ENCODE measurements at places on chromosomes 2 and 18.
A peak's percentile ranks its signal among the peaks of the same experiment; 100 is the strongest.

DNA sequence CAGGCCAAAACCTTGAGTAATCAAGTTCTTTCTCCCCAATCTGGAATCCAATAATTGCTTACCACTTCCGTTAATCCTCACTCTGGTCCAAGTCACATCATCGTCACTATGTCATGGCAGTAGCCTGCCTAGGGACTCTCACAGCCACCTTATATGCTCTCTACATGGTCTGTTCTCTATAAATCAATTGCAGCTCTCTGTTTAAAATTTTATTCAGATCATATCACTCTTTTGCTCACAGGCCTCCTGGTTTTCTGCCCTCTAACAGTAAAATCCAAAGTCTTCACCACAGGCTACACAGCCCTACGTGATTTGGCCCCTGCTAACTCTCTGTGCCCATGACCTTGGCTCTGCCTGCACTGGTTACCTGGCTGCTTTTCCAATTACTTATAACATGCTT is 188.7 kb downstream of the STK39 start:
- no peak for DNase-seq

DNA sequence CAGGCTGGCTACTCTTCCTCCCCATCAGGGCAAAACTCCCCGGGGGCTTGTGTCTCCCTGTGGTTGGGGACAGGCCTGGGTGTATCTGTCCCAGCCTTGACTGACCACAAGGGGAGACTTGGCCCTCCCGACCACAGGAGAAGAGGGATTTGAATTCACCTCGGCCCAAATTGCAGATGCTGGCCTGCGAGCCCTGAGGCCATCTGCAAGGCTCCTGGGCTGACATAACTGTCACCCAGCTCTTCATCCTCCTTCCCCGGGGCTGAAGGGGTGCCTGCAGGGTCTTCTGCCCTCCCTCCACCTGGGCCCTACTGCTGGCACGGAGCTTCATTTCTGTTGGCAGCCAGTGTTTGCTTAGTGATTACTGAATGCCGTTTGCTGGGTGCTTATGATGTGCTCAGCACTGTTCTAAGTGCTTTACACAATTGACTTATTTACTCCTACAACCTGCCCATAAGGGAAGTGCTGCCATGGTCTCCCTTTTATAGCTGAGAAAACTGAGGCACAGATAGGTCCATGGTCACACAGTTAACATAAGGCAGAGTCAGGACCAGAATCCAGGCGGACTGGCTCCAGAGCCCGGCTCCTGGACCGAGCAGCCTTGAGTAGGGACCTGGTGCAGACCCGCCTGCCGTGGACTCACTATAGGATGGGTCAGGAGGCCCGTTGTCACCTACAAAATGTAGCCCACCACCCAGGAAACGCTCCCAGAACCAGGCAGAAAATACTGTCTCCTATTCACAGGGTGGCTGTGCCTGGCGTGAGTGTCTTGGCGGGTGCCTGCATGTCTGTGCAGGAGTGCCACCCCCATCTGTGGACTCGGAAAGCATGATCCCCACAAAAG is 18.9 kb downstream of the STEAP3 start:
- DNase-seq, result no peak

- no peak for DNase-seq
These were observed 109.1 kb upstream of the OTOS start for GRCh38 chr2:240249423-240250149.

DNA sequence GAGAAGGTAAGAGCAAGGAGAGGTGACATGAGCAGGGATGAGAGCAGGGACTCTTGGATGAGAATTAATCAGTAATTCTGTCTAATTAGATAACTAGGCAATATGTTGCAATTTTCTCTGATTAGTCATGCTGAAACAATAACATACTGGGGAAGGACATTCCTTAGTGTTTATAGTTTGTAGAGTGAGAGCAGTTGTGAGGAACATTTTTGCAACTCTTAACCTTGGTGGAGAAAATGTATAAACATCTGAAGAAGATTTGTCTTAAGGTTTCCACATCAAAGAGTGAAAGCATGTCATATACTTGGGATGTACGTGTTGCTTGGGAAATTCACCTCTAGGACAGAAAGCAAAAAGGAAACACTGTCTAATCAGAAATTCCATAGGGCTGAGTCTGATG is 955.4 kb upstream of the FANCL start:
- peak; percentile 48 for DNase-seq

DNA sequence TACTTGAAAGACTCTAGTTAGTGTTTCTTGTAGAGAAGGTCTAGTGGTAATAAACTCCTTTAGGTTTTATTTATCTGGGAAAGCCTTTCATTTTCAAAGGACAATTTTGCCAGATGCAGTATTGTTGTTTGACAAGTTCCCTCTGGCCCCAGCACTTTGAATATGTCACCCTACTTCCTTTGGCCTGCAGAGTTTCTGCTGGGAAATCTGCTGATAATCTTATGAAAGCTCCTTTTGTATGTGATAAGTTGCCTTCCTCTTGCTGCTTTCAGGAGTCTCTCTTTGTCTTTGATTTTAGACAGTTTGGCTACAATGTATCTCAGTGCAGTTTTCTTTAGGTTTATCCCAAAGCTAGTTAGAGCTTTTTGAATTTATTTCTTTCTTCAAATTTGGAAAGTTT is 106.2 kb upstream of the L3MBTL4 start:
- no peak for DNase-seq

GRCh38 chr2:121075006-121075551 is 209.9 kb downstream of the TFCP2L1 start:
- peak; percentile 96 for DNase-seq

- DNase-seq, result no peak
These were observed 496.7 kb upstream of the PIK3C3 start for GRCh38 chr18:41458376-41458775.

DNA sequence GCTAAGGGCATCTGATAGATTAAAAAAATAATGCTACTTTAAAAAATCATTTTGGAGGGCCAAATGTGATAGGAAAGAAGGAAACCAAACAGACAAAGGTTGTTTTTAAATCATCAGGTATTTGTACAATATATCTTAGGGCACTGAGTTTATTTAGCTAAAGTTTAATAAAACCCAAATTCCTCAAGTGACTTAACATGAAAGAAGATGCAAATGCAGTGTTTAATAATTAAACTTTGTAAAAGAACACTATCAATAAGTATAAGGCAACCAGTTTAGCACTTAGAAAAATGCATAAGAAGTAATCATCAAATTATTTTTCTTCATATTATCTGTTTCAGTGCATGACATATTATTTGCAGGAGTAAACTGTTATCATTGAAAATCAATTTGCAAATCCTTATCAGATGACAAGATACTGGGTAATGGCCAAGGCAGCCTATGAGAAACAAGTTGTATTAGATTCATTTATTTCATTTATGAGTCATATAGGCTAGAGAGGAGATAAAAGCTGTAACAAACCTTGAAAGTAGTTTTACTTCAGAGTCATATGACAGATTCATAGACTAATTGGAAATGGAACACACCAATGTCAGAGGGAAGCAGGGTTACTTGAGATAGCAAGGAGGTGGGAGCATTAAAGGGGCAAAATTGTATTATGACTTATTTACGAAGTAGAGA is 165.5 kb downstream of the GCA start:
- DNase-seq, result no peak

GRCh38 chr2:50769406-50770181 is 262.3 kb downstream of the NRXN1 start:
- DNase-seq, result no peak

DNA sequence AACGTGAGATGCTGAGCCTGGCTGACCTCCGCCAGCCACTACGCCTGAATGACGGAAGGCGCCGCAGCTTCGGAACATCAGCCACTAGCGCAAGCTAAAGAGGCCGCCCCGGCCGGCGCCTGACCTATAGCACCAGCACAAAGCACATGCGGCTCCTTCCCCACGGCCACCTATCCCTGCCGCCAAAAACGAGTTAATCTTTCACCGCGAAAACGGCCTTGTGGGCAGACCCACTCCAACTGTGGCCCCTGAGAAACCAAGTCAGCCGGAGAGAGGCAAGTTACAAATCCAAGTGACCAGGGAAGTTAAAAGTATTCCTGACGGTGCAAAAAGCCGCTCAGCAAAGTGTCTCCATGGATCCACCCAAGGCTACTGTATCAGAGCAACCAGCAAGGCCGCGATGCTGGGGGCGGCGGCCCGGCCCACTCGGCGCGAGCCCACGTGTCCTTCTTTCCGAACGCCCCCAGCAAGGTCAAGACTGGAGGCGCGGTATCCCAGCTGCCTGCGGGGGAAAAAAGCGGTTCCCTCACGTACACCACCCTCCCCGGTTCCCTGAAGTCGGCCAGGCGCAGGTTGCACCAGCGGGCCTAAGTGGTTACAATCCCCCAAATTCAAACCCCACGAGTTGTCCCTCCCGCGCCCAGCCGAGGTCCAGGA is 575 bp downstream of the HSPD1 start:
- DNase-seq, result peak; percentile 42

DNA sequence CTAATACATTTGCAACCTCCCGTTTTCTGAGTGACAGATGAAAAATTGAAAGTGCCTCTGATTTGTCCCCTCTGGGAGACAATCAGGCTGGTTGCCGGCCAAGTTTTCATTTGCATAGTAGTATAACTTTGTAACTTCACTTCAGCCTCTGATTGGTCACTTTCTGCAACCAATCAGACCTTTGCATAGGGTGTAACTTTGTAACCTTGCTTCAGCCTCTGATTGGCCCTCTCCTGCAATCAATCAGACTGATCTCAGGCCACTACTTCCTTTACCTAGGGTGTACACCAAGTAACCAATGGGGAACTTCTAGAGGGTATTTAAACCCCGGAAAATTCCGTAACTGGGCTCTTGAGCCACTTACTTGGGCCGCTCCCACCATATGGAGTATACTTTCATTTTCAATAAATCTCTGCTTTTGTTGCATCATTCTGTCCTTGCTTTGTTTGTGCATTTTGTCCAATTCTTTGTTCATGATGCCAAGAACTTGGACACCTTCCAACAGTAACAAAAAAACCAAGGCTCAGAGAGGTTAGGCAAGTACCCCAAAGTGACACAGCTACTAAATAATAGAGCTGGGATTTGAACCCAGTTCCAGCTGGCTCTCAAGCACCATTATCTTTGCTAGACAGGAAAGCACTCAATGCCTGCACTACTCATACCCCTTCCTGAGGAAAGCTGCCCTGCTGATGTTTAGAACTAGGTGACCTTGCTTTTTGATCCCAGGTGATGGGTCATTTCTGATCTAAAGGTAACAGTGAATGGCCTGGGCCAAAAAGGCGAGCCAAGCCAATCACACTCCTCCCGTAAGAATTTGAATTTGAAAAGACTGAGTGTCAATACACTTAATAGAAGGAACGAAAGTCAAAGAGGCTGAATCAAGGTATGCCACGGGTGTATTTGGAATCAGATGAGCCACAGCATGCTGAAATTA is 10.9 kb upstream of the MYOM1 start:
- peak; percentile 32 for DNase-seq

DNA sequence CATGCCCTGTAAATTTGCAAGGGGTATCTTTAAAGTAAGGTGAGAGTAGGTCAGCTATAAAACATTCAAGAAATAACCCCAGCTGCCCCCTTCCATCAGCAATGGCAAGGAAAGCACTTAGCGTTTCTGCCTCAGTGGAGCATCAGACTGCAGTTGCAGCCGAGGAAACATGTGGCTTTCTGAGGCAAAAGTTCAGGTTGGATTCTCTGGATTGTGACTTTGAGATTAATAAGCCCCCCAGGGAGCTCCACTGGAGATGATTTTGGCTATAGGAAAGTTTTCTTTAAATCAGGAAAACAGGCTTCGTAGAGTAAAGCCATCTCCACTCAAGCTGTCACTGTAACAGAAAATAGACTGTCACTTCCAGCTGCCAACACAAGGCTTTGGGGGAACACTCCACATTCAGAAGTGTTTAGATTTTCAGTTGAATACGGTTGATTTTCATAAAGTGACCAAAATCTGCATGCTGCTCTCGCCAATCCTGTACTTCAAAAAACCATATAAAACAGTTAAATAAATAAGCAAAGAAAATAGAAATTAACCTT is 15.3 kb upstream of the RIT2 start:
- DNase-seq, result no peak

DNA sequence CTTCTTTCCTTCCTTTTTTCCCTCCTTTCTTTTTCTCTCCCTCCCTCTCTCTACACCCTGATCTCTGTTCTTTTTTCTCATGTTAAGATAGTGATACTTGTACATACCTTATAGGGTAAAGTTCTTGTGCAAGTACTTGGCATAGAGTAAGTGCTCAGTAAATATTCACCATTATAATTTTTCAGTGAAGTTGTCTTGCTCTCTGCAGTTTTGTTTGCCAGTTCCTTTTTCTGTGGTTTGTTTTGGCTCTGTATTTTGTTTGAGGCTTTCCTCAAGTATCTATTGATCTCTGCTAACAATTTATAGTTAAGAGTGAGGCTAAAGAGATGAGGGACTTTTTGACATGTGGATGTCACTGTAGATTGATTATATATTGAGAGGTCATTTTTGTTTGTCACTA is 48.0 kb downstream of the MTX2 start:
- no peak for DNase-seq

DNA sequence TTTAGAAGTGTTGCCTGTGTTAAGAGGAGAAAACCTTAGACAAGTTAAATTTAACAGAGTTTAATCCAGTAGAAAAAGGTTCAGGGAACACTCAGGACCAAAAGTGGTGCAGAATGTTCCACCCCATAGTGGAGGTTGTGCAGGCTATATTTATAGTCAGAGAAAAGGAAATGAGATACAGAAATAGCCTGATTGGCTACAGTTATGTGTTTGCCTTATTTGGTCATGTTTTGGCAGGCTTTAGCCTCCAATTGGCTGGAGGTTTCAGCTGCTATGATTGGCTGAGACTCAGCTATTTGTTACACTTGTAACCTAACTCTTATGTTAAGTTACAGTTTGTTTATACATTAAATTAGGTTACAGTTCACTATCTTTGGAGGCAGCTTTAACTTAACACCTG is 4.2 kb downstream of the STAMBP start:
- peak; percentile 45 for DNase-seq

DNA sequence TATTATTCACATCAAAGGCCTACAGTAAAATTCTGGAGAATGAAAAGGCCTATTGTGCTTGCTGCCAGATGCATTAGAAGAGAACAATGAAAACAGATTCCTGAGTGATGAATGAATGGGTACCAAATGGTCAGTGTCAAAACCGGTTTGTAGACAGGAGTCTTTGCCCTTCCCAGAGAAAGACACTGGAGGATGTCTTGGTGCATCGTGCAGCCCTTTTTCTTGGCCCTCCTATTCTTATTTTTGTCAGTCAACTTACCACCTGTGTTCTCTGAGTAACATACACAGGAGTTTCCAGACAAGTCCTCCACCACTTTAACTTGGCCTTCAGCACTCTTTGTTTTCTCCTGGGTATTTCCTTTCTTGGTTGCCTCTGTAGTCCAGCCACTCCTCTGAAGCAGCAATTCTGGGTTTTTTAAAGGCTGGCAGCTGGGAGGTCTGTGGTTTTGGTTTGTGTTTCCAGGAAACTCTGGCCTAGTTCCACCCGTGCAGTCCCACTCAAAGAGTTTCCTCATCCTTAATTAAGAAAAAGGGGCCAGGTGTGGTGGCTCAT is 29.4 kb downstream of the PSTPIP2 start:
- DNase-seq, result peak; percentile 51

- DNase-seq, result no peak
These were observed 301.4 kb downstream of the PDE11A start for GRCh38 chr2:177771191-177771590.

DNA sequence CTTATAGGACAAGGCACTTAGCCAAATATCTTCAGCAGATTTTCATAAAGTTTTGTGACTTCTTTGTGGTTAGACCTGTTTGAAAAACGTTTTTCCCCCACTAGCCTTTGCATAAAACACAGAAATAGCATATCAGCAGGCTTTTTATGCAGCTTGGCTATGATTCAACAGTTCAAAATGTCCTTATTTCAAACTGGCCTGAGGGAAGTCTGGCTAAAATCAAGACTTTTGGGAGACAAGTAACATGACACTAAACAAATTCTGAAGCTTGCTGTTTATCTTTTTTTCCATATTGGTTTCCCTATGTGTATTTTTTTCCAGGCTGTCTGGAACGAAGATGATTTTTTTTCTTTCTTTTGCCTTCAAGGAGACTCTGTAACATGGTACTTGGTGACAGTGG is 95.1 kb upstream of the L3MBTL4 start:
- no peak for DNase-seq

All from fibroblast of mammary gland (primary cell).